ENCODE measurements at places on chromosomes 5 and 9.

DNA sequence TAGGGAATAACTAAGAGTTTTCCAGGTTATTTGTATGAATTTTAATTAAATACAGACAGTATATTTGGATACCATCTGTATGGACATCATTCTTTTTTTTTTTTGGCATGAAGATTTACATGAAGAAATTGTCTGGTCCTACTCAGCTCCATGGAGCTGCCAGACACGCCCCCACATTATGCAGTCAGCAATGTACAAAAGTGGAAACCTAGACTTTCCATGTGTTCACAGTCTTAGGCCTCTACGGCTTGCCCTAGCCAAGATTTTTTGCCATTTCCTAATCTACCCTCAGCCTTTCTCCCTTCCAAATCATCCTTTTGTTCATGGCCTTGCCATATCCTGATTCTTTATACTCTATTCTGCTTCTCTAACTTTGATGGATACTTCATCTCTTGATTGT is 207.1 kb downstream of the SGCD start:
- peak; percentile 19 for DNase-seq

DNA sequence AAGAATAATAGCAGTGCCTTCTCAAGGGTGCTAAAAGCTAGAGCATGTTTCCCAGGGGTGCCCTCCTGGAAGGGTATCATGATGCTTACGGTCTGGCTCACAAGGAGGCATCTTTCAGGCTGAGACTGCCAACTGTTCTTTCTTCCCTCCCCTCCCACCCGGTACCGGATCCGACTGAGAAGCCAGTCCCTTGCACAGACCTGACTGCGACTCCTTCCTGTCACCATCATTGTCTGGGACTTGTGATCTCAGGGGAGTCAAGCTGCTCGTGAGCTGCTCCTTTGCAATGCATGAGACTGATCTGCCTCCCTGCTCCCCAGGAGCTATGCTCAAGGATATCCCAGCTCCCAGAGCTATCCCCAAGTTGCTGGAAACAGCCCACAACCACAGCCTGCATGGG is 170.8 kb downstream of the GADD45G start:
- DNase-seq: no peak

DNA sequence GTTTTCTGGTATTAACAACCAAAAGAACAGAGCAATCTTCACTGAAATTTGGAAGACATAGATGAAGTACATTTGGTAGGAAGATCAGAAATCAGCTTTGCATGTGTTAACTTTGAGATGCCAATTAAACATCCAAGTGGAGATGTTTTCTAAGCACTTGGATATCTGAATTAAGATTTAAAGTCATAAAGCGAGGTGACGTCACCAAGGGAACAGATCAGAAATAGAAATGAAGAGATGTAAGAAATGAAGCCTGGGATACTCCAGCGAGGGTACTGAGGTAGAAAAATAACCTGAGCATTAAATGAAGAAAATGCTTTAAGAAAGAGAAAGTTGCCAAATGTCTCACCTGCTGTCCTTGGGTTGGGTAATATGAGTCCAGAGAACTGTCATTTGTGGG is 1223.3 kb downstream of the MAT2B start:
- no peak for DNase-seq

GRCh38 chr9:132577119-132577518 is 5.3 kb upstream of the BARHL1 start:
- DNase-seq: no peak

GRCh38 chr5:139640421-139641115 is 7.6 kb upstream of the CXXC5 start:
- DNase-seq: no peak
